ENCODE measurements at places on chromosomes 4 and X.

GRCh38 chrX:150594584-150594983 is 26.2 kb downstream of the MTM1 start:
- no peak overlapping the region for H3K27ac ChIP-seq
- no peak for DNase-seq
- H3K4me3 ChIP-seq, result no peak overlapping the region
- H3K36me3 ChIP-seq, result peaks cover 7% of the 10 kb centered on the region
- peaks cover 6% of the 10 kb centered on the region for H3K4me1 ChIP-seq

GRCh38 chrX:129763666-129764065 is 16.1 kb upstream of the SASH3 start:
- H3K4me1 ChIP-seq, result peaks cover 39% of the 10 kb centered on the region
- H3K27ac ChIP-seq, result no peak overlapping the region
- no peaks in the 10 kb centered on the region for H3K27me3 ChIP-seq
- H3K36me3 ChIP-seq, result no peaks in the 10 kb centered on the region
- no peak for DNase-seq
- H3K4me3 ChIP-seq, result no peak overlapping the region

GRCh38 chr4:17510582-17510981 is 1.3 kb downstream of the QDPR start:
- H3K4me3 ChIP-seq, result peak overlapping the region; percentile 96
- peaks cover 20% of the 10 kb centered on the region for H3K4me1 ChIP-seq
- peaks cover 18% of the 10 kb centered on the region for H3K36me3 ChIP-seq
- no peak for DNase-seq

GRCh38 chr4:76830964-76831703 is 66.8 kb downstream of the SOWAHB start:
- no peaks in the 10 kb centered on the region for H3K4me1 ChIP-seq
- no peaks in the 10 kb centered on the region for H3K27me3 ChIP-seq
- no peak overlapping the region for H3K27ac ChIP-seq
- DNase-seq, result no peak
- no peak overlapping the region for H3K4me3 ChIP-seq
- H3K36me3 ChIP-seq, result no peaks in the 10 kb centered on the region

- H3K4me3 ChIP-seq, result no peak overlapping the region
- peaks cover 17% of the 10 kb centered on the region for H3K4me1 ChIP-seq
- H3K27ac ChIP-seq, result no peak overlapping the region
- no peak for DNase-seq
Observed at GRCh38 chrX:20217271-20217670, 49.4 kb downstream of the RPS6KA3 start.

- no peak overlapping the region for H3K4me3 ChIP-seq
- H3K27ac ChIP-seq, result no peak overlapping the region
- no peaks in the 10 kb centered on the region for H3K36me3 ChIP-seq
- H3K27me3 ChIP-seq, result peaks cover 11% of the 10 kb centered on the region
- no peaks in the 10 kb centered on the region for H3K4me1 ChIP-seq
Observed at GRCh38 chr4:113330200-113330599, 280.7 kb downstream of the ANK2 start.

DNA sequence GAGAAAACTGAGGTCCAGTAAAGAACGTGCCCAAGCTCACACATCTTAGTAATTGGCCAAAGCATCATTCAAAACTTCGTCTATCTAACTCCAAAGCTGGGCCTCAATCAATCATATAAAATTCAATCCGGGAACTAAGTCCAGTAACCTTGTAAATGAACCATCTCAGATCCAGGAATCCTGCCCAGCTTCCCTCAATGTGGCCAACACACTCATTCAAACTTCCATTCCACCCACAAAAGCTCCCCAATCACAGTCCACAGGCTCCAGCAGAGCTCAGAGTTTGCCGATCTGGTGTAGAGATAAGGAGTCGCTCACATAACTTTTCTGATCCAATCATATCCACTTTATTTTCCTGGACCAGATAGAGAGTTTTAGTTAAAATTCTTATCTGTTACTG is 144.8 kb downstream of the SPATA18 start:
- DNase-seq, result no peak
- H3K27ac ChIP-seq, result no peak overlapping the region
- no peaks in the 10 kb centered on the region for H3K27me3 ChIP-seq

- H3K36me3 ChIP-seq, result no peaks in the 10 kb centered on the region
- no peak for DNase-seq
- no peaks in the 10 kb centered on the region for H3K27me3 ChIP-seq
- H3K4me1 ChIP-seq, result no peaks in the 10 kb centered on the region
Observed at GRCh38 chr4:132240081-132240480, 909.0 kb upstream of the PCDH10 start.

DNA sequence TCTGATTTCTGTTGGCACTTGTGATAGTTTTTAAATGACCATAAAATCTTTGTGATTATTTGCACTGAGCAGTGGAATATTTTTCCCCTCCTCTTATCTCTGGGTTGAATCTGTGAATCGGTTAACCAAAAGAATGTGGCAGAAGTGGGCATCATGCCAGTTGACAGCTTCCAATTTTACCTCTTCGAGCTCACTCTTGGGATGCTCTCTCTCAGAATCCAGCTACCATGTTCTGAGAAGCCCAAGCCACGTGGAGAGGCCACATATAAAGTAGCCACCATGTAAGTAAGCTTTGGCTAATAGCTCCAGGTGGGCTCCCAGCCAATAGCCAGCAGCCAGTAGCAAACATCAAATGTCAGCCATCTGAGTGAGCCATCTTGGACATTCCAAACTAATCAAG is 12.9 kb upstream of the WDR19 start:
- H3K4me3 ChIP-seq, result no peak overlapping the region
- H3K27ac ChIP-seq, result no peak overlapping the region
- H3K36me3 ChIP-seq, result no peaks in the 10 kb centered on the region
- H3K27me3 ChIP-seq, result peaks cover 32% of the 10 kb centered on the region
- H3K4me1 ChIP-seq, result peaks cover 5% of the 10 kb centered on the region

GRCh38 chr4:68358988-68359387 is 9.1 kb upstream of the YTHDC1 start:
- peaks cover 19% of the 10 kb centered on the region for H3K27me3 ChIP-seq
- no peak overlapping the region for H3K4me3 ChIP-seq
- H3K36me3 ChIP-seq, result no peaks in the 10 kb centered on the region
- H3K4me1 ChIP-seq, result peaks cover 14% of the 10 kb centered on the region
- H3K27ac ChIP-seq, result peak overlapping the region; percentile 80
